Posterior cingulate gyrus (tissue), 11 donors: ENCODE measurements at places on chromosomes 12 and 14.

DNA sequence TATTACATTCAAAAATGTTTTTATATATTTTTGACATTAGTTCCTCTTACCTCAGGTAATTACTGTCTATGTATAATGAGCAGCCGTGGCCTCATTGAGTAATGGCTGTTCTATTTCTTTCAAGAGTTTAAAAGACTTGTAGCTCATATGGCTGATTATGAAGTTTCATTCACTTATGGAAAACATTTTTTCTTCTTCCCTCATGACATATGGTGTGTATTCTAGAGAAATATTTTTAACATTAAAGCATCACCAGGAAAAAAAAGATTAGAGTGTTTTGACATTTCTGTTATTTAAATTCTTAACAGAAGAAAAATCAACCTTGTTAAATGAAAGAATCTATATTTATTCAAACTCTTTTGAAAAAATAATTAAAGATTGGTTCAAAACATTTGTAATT is 422.4 kb downstream of the TMEM117 start:
- DNase-seq, result no peak

- DNase-seq, result no peak
Measured at GRCh38 chr12:100753837-100754236, 40.7 kb upstream of the ANO4 start.

DNA sequence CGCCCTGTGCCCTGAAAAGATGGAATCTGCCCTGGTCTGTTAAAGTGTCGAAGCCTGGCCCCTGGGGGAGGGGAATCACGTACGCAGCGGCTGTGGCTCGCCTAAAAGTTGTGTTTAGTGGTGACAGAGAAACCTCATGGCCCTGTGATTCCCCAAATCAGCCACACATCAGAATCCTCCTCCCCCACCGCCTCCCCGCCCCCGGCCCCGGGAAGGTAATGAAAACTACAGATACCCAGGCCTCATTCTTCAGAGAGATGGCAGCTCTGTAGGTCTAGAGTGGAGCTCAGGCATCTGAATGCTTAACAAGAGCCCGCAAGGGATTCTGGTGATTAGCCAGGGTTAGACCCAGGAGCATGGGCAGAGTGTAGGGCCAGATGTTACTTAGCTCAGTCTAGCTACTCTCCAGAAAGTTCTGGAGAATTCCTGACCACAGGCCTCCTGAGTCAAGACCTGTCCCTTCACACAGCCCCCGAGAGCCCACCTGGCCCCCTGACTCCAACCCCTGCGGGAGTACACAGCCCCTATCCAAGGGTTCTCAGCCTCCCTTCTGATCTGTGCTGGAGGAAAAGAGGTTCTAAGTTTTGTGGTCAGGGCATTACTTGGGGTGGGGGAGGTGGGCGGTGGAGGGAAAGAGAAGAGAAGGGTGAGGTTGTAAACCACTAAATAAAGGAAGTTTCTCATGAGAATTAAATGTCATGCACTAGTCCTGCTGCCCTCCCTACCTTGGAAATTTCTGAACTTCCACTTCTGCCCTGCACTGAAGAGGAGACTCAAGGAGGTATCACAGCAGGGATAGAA is 114.8 kb downstream of the PLXNC1 start:
- DNase-seq, result no peak

GRCh38 chr12:82723093-82723492 is 36.4 kb downstream of the TMTC2 start:
- DNase-seq, result no peak

- DNase-seq, result no peak
Measured at GRCh38 chr12:116710370-116711150, 27.3 kb downstream of the SPRING1 start.

GRCh38 chr12:105444653-105445102 is 114.2 kb downstream of the C12orf75 start:
- DNase-seq, result no peak

GRCh38 chr12:18681818-18682217 is 56.0 kb downstream of the PLCZ1 start:
- no peak for DNase-seq

DNA sequence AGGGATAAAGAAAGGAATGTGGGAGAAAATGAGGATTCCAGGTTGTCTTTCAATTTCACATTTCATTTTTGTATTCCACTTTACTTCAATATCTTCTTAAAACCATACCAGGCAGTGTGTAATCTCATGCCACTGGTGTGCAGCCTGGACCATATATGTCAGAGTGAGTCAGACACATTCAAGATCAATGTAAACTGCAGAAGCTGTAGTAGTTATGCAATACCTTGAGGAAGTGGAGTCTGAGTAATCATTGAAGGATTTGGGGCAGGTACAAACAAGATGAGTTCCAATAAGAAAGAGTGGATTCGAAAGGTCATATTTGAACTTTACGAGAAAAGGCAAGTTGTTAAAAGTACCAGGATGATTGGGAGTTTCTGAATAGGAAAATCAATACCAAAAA is 14.1 kb downstream of the PLCZ1 start:
- DNase-seq, result no peak

DNA sequence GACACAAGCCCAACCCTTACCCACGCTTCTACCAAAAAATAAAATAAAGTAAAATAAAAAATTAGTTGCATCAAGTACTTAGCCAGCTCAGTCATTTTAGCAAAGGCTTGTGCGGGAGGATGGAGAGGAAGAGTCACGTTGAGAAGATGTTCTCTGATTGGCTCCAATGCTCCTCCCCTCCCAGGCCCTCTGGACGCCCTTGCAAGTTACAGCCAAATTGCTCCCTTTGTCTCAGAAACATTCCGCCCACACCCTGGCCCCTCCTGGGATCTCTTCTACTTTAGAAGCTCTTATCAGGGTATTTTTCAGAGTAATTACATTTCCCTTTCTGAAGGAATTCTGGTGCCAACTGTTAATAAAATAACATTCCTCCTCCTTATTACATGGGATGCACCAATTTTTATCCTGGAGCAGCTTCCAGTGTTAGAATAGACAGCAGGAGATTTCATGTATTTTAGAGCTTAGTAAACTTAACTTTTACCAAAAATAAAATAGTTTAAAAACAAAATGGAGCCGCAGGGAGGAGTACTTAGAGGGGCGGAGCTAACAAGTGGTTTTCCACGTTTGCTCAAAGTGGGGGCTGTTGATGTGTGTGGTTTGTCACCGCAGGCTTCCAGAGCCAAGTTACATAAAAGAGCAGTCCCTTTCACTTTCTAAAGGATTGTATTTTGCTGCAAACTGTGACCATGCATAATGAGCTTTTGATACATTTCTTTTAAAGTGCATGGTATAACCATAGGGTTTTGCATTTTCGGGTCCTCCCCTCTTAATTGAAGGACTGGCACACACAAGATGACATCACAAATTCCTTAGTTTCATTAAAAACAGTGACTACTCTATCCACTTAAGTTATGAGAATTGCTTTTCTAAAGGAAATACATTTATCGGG is 71.7 kb upstream of the RAP1B start:
- DNase-seq, result no peak

DNA sequence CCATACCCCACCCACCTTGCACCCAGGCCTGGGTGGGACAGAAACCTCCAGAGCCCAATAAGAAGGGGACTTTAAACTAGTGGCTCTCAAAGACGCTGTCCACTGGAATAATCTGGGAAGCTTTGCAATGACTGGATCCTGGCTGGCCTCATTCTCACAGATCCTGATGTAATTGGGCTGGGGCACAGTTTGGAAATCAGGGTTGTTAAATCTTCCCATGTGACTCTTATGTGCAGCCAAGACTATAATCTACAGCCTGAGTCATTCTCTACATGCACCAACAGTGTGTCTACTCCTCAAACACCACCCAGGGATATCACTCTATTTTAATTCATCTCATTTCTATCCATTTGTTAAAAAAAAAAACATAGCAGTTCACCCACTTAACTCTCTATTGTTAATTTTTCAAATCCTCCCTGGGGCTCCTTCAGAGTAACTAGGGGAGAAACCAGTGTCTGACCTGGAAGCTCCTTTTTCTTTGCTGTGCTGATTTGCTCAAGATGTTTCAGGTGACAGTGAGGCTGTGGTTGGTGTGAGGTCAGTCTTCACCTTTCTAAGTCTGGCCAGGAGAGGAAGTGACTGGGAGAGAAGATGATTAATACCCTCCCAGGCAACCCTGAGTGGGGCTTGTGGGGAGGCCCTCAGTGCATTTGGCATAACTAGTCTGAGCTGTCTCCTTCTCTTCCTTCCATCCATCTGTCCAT is 211.6 kb upstream of the SFSWAP start:
- DNase-seq, result no peak

- no peak for DNase-seq
Measured at GRCh38 chr14:56085471-56085870, 32.7 kb upstream of the PELI2 start.

DNA sequence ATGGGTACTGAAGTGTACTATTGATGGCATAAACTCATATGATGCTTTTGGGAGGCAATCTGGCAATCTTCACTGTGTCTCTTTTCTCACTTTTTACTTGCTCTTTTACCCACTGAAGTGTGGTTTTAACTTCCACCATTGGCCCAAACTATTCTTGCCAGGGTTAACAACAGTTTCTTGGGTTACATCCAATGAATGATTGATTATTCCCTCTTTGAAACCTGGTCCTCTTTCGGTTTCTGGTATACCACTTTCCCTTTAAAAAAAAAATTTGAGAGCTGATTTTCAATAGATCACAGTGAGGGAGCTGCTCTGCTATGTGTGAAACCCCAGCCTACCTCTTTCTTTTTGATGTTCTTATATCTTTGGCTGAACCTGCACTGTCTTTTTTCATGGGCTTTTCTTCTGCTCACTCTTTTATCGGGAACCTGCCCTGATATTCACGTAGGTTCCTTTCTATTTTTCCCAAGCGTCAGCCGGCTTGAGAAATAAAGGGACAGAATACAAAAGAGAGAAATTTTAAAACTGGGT is 56.1 kb upstream of the OR4E1 start:
- DNase-seq, result no peak

DNA sequence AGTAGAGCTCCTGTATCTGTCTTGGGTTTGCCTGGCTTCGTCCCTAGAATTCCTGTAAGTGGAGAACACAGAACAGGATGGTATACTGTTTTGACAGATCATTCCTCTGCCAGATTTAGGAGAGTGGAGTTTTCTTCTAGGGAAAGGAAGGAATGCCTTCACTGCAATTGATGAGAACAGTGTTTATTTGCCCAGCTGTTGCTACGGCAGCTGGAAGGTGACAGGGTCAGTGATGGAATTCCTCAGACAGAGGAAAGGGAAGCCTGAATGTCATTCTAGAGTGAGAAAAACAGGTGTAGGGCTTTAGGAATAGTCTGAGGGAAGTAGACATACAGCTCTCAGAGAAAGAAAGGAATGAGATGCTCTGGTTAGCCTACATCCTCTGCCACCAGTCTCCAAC is 11.7 kb downstream of the CSRNP2 start:
- DNase-seq, result no peak

DNA sequence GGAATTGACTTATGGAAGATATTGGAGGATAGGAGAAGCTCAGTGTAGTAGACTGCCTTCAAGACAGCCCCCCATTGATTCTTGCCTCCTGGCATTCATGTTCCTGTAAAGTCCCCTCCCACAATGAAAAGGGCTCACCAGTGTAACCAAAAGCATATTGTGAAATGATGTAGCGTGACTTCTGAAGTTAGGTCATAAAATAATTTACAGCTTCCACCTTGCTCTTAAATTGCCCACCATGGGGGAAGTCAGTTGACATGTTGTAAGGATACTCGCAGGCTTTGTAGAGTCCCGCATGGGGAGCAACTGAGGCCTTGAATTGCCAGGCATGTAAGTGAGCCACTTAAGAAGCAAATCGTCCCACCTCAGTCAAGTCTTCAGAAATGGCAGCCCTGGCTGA is 25.1 kb downstream of the GTSF1 start:
- DNase-seq, result no peak

DNA sequence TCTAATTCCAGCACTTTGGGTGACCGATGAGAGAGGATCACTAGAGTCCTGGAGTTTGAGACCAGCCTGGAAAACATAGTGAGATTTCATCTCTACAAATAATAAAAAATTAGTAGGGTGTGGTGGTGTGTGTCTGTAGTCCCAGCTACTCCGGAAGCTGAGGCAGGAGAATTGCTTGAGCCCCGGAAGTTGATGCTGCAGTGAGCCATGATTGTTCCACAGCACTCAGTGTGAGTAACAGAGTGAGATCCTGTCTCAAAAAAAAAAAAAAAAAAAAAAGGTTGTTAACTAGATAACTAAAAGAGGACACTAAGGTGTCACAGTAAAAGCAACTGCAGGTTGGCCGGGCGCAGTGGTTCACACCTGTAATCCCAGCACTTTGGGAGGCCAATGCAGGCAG is 121.3 kb upstream of the MAX start:
- DNase-seq, result peak; percentile 48

DNA sequence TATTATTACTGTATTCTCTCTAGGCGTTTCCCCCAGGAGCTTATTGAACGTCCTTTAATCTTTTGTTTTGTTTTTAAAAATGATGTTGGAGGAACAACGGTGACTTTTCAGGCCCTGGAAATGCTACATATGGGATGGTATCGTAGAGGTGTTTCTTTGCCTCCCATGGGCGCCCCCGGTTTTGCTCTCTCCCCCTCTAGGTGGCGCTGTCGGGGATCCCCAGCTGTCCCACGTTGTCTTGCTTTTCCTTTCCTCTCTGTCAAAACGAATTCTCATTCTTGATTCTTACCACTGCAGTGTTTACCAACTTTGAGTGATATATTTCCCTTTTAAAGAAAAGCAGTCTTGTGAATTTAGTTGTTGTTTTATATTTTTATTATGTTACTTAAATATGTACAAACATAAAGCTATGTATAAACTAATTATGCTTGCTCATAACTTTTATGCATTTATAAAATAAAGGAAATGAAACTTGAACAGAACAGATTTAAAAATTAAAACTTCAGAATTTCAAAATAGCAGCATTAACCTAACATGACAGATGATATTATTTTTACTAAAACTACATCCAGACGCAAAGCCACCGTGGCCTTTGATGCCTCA is 171.9 kb downstream of the RGS6 start:
- no peak for DNase-seq

GRCh38 chr12:94165670-94166364 is 17.4 kb downstream of the PLXNC1 start:
- DNase-seq, result no peak

DNA sequence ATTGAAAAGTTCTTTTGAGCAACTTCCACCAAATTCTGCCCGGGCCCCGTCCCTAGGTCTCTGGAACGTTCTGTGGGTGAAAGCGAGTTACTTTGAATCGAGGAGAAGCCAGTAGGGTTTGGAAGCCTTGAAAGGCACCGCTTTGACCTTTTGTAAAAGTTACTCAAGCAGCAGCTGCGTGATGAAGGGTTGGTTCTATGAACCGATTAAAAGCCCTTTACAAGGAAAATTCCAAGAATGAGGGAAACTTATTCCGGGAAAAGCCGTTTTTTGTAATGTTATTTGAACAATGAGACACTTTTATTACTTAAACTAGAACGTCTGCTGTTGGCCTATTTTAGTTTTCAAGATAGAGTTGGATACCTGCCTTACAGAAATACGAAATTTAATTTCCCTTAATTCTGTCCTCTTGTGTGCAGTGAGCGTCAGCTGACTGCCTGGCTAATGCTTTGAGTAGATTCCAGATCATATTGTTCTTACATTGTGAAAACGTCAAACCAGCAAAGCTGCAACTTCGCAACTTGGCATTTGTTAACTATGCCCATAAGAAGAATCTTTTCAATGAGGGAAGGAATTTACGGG is 906 bp downstream of the LARP4 start:
- no peak for DNase-seq
